Activated T-cell treated with anti-CD3 and anti-CD28 coated beads, Interleukin-2, amount 50 U/mL, for 1 hour (primary cell): ENCODE measurements at places on chromosomes 7 and 10.

DNA sequence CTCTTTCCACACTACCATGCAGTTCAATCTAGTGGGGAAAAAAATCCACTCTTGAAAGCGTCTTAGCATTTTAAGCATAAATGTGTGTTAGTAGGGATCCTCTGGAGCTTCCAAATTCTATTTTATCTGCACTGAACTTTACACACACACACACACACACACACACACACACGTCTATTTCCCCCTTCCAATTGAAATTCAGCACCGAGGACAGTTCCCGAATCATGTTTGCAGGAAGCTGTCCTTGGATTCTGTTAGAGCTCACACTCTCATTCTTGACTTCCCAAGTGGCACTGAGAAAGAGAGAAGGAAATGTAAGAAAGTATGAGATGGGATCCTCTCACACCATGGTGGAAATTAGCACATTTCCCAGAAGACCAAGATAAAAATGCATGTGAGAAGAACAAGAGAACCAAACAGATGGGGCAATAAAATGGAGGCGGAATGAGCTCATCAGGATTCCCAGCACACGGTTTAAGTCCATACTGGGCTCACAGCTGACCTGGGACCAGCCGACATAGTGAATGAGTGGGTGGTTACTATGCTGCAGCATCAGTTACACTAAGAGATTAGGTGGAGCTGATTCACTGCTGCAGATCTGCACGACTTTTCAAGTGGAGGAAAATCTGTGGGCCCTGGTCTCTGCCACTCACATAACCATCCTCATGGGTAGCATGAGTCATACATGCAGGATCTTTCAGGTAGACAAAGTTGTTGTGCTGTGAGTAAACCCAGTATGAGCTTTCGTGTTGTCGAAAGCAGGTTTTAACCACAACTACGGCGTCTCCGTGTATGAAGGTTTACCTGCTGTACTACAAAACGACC, 3.3 kb upstream of the NPTX2 start:
- no peak for DNase-seq

DNA sequence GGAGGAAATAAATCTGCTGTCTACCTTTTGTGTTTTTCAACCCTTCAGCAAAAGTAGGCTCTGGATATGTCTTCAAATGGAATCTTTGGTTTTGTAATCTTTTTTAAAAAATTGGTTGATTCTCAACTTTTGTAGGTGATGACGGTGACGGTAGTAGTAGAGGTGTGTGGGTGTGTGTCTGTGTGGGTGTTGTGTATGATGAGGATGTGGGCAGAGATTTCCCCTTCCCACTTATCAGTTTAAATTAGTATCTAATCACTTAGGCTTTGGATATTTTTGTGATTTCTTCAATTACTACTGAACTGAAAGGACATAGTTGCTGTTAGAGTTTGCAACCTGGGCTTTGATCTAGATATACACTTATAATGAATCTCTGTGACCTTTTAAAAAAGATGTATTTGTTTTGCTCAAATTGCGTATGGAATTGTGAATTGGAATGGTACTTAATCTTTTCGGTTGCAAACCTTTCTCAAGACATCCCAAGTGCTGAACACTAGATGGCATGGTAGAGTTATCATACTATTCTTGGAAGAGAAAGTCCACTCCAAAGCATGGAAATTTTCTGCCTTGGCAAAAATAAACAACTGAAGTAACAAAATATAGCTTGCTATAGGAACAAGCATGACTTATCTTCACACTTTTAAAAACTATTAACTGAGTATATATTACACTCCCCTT, 51.9 kb upstream of the A1CF start:
- DNase-seq: no peak

DNA sequence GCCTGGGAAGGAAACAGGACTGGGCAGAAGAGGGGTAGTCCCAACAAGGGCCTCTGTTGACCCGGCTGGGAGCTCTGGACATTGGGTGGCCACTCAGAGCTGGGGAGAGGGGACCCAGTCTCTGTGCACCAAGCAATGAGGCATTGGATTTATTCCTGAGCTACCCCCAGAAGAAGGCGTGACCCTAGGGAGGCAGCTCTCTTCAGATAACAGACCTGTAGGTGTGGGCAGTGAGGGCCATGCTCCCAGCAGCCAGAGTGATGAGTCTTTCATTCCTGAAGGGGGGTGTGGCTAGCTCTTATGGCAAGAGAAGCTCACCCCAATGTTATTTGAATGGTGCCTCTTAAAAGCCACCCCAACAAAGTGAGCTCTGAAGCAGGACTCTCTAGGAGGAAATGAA, 20.4 kb downstream of the TEX36 start:
- DNase-seq: no peak

- no peak for DNase-seq
These were observed 5.7 kb downstream of the CAV2 start for GRCh38 chr7:116505278-116505677.

GRCh38 chr10:50432211-50433009, 181.1 kb upstream of the ASAH2 start:
- no peak for DNase-seq

- no peak for DNase-seq
These were observed 6.4 kb upstream of the CYTH3 start for GRCh38 chr7:6278749-6279310.

- no peak for DNase-seq
These were observed 14.3 kb downstream of the GHRHR start for GRCh38 chr7:30977896-30978564.

DNA sequence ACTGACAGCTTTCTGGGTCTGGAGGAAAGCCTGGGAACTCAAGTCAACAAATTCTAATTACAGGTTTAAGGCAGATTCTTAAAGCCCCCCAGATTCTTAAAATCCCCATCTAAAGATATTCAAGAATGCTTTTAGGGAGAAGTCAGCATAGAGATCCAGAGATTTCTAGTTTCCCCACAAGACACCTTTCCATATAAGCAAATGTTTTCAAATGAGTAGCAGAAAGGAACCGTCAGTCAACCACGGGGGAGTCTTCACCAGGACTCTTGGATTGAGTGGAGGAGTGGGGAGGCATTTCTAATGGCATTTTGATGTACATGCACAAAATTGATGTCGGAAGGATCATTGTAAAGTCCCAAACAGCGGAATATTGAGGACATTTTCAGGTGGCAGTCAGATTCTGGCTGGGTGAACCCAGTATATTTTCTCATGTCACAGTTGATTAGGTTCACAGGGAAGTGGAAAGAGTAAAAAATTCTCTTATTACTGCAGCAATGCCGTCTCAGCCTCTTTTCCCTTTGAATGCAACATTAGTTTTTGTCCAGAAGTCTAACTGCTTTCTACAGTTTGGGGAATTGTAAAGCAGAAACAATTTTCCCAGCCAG, 191.7 kb upstream of the YAE1 start:
- DNase-seq: no peak

DNA sequence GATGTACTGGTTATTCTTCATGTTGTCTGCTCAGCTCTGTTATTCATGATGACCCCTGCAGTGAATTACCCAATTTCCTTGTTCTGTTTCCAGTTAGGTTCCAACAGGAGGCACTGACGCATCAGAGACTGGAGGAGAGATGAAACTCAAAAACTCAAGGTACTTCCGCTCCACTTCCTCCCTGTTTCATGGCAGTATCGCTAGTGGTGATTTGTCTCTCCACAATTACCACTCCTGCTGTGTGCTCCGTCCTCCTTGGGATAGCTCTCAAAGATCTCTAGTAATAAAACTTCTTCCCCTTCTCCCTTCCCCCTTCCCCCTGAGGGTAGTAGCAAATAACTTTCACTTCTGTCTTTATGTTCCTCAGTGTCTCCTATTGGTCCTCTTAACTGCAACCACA, 107.4 kb upstream of the ABCB5 start:
- DNase-seq: no peak

DNA sequence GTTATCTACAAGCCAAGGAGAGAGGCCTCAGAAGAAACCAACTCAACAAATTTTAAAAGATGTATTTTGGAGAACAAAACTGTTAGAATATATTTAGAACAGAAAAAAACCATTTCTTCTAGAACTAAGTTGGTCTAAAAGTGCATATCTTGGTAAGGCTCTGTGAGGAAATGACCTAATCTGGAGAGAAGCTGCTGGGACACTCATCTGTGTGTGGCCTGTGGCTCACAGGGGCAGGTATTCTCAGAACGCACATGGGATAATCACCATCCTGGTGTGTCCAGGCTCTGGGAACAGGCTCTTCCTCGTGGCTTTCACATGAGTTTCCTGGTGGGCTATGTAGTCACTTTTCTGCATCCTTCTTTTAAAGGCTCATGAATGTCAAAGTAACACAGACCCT, 38.1 kb upstream of the PRSS1 start:
- no peak for DNase-seq

DNA sequence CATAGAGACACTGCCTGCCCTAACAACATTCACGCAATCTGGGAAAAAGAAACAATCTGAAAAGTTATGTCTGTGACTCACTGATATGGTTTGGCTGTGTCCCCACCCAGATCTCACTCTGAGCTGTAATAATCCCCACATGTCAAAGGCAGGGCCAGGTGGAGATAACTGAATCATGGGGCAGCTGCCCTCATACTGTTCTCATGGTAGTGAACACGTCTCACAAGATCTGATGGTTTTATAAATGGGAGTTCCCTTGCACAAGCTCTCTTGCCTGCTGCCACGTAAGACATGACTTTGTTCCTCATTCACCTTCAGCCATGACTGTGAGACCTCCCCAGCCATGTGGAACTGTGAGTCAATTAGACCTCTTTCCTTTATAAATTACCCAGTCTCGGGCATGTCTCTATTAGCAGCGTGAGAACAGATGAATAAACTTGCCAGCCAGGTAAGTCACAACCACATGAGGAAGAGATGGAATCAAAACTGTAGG, 341.5 kb upstream of the AOAH start:
- DNase-seq: no peak

GRCh38 chr7:5388273-5388901, 35.2 kb downstream of the TNRC18 start:
- DNase-seq: no peak

GRCh38 chr7:123622660-123623386, 21.2 kb downstream of the ASB15 start:
- no peak for DNase-seq

GRCh38 chr10:45219416-45219815, 96.0 kb downstream of the OR13A1 start:
- no peak for DNase-seq

DNA sequence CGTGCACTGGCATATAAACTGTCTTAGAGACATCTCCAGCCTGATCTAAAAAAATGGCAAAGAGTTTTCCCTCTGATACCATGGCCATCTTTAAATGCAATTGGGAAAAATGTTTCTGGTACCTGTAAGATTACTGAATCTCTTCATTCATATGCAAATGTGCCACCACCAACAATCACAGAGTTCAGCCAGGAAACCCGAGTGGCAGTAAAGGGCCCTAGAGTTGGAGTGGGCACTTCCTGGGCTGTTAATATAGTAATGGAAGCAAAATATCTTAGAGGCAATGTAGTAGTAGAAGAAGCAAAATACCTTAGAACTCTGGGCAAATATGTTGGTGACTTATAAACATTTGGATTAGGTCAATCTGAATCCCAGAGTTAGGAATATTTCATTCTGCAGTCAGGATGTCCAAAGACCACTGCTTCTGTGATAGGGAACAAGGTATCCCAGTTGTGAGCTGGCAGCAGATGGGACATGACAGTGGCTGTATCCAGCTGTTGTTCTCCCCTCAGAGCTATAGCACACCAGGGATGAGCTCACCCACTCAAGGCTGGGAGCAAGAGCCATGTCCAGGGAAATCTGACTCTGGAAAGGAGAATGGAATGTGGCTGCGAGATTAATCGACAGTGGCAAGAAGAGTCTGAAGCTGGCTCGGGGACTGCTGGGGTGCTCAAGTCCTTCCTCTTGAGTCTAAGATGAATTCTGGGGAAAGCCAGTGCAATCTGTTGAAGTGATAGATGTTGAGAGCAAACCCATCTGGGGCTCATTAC, 332.1 kb downstream of the PHTF2 start:
- no peak for DNase-seq

DNA sequence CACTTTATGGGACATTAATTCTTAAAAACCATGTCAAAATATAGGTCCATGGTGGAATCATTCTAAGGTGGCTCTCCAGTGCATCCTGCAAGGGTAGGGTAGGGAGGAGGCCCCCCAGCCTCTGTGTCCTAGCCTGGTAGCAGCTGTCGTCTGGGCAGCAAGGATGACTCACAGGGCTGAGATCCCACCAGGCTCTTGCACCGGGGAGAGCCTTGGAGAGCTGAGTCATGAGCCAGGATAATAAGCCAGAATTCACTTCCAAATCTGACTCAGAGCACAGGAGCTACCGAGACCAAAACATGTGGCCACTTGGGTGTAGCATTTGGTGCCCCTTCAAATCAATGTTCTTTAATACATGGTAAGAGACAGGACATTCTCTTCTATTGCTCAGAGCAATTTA, 298.5 kb downstream of the NEBL start:
- DNase-seq: no peak

GRCh38 chr7:22108151-22108845, 162.6 kb upstream of the CDCA7L start:
- no peak for DNase-seq

GRCh38 chr7:96235281-96235680, 86.6 kb downstream of the SLC25A13 start:
- no peak for DNase-seq

DNA sequence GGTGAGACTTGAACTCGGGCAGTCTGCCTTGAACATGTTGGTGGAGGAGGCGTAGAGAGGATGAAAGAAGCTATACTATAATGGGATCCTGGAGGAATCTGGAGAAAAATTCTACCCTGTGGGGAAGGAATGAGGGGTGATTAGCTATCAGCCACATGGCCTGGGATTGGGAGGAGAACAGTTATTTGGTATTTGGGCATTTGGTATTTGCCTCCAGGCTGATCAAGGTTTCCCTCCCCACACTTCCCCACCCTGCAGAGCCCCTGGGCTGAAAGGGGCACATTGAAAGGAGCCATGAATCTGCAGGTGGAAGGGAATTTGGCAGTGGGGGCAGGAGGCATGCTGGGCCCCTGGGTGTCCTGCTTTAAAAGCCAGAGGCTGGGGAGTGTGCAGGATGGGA, 235.3 kb downstream of the INHBA start:
- no peak for DNase-seq

DNA sequence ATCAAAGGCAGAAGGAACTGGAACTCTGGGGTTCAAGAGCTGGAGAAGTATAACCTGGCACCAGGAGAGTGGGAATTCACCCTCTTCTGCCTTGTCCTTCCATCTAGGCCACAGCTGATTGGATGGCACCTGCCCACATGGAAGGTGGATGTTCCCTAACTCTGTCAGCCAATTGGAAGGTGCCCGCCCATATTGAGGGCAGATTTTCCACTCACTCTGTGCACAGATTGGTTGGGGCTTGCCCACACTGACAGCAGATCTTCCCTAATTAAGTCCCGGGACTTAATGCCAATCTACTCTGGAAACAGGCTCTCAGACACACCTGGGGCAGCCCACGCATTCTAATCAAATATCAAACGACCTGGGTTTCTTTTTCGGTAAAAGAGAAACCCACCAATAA, 1142.3 kb upstream of the CELF2 start:
- no peak for DNase-seq

GRCh38 chr7:20735346-20736065, 51.2 kb downstream of the SP8 start:
- no peak for DNase-seq

- DNase-seq: no peak
These were observed 51.9 kb downstream of the AOC1 start for GRCh38 chr7:150904011-150904909.

GRCh38 chr7:96708872-96709271, 774 bp downstream of the SEM1 start:
- no peak for DNase-seq
